Endothelial cell of umbilical vein (primary cell): ENCODE measurements at places on chromosomes 4 and X. TPM values are rescaled to one million over a fixed set of nuclear protein-coding genes. Genes with fewer than 3 reads are reported as not detected.

The BBS12 gene
- total RNA-seq: 2.1 and 2.3 TPM in 2 replicates

The MGAT4D gene
- total RNA-seq: not detected in 2 replicates

The ADH1C gene
- total RNA-seq: not detected in 2 replicates

DNA sequence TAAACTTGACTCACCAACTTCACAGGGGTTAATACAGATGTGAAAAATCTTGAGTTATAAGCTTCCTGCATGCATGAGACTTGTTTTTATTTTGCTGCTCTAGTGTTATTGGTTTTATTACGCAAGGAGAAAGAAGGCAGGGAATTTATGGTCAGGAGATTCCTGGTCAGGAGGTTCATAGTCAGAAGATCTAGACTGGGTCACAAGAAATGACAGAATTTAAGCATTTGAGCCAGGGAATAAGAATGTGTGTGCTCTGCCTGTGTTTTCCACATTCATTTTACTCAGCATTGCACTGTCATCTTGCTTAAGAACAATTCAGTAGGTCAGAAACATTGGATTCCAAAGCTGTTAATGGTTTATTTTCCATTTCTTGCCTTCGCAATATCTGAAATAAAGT, 2522.1 kb downstream of the ARAP2 start:
- DNase-seq: no peak

- no peak for DNase-seq
Observed at GRCh38 chr4:6478546-6479220, 6.3 kb upstream of the PPP2R2C start.

DNA sequence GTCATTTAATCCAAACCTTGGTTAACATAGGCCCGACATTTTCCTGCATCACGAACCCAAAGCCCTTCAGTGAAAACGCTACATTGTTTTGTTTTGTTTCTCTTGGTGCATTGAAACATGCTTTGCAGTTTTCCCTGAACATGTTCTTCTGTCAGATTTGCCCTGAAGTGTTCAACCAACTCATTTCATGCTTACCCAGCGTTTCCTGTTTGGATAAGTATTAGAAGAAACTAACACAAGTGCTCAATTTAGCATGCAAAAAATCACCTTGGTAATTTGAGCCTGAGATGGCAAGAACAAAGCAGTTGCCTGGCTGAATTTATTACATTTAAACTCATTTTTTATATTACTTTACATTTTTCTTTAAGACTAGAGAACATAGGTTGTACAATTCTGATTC, 160.1 kb upstream of the VCX3A start:
- no peak for DNase-seq

DNA sequence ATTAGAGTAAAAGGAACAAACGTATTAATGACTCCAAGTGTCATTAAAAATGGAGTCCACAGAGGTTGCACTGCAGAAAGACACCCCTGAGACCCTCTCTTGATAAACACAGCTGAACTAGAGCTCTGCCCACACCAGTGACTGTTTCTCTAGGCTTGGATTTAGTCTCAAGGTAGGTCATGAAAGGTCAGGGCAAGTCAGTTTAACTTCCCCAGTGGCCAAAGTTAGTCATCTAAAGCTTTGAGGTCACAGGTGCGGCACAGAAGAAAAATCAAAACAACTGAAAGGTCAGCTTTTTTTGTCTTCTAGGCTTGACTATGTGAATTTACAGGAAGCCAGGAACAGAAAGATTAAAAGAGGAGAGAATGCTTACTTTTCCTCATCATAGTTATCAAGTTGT, 749.6 kb downstream of the RAB28 start:
- DNase-seq: no peak

GRCh38 chr4:105093975-105094374, 52.7 kb upstream of the TET2 start:
- DNase-seq: peak; percentile 3
